Dermis blood vessel endothelial cell (primary cell): ENCODE measurements at places on chromosomes 2 and 18.

DNA sequence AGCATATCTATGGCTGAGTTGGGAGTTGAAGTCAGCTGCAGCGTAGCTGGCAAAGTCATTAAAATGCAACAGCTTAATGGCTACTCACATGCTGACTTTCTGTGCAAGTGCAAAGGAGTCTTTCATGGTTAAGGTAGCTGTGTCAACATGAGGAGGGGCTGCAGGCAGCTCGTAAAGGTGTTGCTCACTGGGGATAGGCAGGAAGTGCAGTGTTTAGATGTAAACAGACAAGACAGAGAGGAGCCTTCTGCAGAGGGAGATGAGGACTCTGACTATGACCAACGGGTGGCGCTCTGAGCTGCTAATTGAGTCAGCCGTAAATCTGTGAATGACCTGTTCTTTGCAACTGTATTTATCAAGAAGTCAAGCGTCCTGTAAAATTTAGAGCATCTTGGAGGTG is 22.3 kb upstream of the CAVIN2 start:
- peak; percentile 75 for DNase-seq

DNA sequence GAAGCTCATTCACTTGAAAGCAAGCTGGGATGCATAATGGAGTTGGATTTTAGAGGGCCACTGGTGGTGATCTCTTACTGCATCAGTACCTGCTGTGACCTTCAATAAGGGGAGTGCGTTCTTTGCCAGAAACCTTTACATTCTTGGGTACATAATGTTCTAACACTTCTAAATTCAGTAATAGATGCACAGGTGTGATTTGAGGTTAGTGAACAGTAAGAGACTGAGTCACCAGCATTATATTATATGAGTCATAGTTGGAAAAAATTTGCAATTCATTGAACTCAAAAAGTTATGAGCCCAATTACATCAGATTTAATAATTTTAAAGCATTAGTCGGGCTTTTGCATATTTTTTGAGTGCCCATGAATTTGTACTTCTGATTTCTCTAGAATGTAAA is 803.3 kb downstream of the ADCYAP1 start:
- DNase-seq = no peak

GRCh38 chr2:112814278-112814677 is 22.3 kb downstream of the IL1B start:
- DNase-seq = no peak

GRCh38 chr18:41391616-41392595 is 563.1 kb upstream of the PIK3C3 start:
- DNase-seq = no peak

- DNase-seq = no peak
These were observed 521.0 kb downstream of the PLCL1 start for GRCh38 chr2:198325359-198325758.

DNA sequence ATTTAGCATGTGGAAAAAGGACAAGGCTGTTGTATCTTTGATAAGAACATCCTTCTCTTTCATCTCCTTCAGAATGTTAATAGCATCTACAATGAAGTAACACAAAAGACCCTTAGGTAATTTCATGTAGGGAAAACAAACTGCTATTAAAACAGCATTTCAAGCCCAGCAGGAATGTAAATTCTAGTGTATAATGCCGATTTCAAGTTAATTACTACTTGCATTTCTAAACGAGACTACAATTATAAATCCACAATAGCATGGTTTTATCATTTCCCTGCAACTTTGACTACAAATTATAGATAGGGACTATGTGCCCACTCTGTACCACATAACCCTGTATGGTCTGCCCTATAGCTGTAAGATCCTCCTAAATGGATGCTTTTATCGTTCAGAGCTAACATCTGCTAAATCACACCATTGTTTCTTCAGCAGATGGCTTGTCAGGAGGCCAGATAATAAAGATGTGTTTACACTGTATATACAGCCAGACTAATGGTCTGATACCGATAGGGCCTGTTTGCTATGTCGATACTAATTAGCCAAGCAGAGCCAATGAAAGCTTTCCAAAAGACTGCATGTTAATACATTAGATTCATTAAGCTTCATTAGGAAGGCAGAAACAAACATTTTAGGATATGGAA is 51.9 kb downstream of the LRPPRC start:
- no peak for DNase-seq

DNA sequence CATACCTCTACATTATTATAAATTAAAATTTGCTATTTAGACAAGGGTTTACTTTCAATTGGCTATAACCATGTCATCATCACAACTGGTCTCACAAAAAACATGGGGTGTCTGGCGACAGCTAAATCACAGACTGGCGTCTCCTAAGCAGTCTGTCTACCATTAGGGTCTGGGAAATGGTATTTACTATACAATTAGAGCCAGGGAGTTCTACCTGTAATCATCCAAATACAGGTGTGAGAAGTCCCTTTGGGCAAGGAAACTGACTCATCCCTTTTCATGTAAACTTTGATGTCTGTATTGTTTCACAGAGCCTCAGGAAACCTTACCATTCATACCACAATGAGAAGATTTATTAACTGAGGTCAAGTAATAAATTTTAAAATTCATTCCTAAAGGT is 126.7 kb downstream of the OLA1 start:
- DNase-seq = peak; percentile 29

DNA sequence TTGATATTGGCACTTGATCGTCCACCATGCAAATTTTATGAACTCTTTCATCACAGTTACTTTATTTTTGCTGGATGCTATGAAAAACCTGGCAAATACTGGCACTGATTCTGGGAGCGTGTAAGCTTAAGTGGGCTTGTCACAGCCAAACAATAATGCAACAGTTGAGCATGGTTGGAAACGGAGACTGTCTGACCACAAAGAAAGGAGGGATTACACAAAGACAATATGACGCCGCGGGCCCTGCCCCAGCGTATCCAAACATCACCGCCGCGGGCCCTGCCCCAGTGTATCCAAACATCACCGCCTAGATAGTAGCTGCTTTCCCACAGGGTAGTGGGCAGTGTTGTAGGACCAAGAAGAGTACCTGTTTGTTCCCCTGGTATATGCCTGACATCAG is 135.9 kb downstream of the PRPF40A start:
- DNase-seq = no peak

DNA sequence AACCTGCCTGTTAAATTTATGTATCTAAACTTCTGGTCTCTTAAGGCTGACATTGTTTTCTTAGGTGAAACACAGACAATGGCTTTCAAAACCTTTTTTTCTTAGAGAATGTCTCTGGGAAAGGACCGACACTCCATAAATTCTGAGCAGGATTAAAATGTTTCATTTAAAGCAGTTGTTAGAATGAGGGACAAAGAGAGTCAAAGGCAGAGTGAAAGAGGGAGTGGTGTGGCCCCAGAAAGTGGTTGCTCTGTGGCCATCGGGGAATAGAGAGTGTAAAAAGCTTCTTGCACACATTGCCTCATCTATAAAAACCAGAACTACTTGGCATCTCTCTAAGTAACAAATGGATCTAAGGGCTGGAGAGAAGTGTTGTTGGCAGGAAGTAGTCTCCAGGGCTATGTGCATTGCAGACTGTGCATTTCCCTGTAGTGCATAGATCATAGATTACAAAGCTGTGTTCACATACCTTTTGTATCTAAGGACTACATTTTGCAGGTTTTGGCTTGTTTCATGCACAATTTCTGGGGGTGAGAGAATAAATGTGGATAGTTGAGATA is 3.6 kb downstream of the RPRM start:
- no peak for DNase-seq

- DNase-seq = no peak
These were observed 173.3 kb downstream of the TWIST2 start for GRCh38 chr2:239021224-239021623.

- no peak for DNase-seq
These were observed 224.5 kb downstream of the FAM210A start for GRCh38 chr18:13501891-13502290.

- no peak for DNase-seq
These were observed 299.3 kb downstream of the SOX11 start for GRCh38 chr2:5991305-5991968.

DNA sequence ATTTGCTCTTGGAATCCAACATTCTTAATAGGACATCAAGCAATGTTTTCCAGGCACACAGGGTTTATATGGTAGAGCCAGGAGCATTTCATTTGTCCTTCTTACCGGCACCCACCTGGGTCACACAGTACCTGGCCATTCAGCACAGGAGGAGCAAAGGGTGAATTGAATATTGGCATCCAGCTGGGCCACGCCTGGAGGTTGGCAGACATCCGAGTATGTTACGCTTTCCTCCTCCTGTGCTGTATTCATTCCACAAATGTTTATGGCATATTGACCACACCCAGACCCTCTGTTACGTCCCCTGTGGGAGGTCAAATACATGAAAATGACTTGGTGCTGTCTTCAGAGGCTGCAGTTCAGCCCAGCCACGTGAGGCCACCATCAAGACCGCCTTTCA is 206.2 kb downstream of the RTP5 start:
- no peak for DNase-seq

DNA sequence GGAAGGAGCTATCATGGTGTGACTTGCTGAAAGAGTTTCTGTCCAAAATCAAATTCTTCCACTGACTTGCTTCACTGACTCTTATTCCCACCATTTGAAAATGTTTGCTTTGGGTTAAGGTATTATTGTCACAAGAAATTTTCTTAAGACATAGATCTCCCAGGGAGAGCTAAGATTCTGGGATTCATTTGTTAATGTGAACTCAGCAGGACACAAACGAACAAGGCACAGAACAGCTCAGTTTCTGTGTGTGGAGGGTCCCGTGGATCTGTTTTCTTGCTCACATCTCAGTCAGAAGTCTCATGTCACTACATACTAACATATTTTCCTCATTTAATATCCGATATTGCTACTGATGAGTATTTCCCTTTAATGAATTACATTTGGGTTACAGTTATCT is 8.2 kb upstream of the HNRNPA3 start:
- no peak for DNase-seq
